ENCODE measurements at places on chromosomes 5 and 9.

DNA sequence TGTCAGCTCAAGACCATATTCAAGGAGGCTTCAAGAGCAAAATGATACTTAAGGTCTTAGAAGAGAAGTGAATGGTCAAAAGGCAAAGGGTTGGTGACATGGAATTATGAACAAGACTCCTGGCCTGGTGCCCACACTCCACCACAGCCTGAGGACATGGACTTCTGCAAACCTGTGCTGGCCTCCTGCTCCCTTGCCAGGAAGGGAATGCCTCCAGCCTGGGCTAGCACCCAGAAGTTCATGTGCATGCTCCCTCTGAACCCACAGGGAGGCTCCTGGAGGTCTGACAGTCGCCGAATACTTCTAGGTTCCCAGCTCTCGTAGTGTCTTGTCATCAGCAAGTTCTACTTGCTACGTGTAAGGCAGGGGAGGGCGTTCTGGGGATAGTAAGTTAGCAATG lies 156.7 kb downstream of the FSTL4 start:
- DNase-seq, result no peak

- DNase-seq, result no peak
Observed at GRCh38 chr9:137205126-137206069, at the start of the genes NDOR1 and TMEM203. Gene NDOR1 (plus strand): TSS chr9:137205700. CDS start chr9:137205778, 78 bp downstream. Gene TMEM203 (minus strand): TSS chr9:137205648. CDS start chr9:137205414, 234 bp downstream.

GRCh38 chr5:3827624-3828023 lies 232.0 kb downstream of the IRX1 start:
- no peak for DNase-seq

DNA sequence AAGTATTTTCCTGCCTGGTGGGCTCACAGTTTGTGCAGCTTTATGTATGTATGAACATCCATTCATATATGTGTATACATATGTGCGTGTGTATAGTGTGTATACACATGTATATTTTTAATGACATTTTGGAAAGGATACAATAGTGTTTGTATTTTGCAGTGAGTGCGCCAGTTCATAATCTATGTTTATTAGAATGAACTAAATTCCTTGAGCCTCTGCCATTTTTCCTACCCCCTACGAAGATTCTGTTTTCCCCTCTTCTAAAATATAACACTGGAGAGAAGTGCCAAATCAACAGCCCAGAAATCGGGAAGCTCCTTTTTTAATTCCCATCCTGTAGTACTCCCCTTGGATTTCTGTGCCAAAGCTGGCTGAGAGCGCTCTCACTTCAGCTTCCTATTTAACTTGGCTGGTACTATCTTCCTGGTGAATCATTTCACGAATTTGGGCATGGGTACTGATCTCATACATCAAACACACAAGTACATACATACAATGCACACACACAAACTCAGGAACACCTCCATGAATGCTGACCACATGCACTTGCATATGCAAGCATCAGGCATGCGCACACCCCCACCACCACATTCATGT lies 578.4 kb upstream of the WWC1 start:
- peak; percentile 67 for DNase-seq

GRCh38 chr5:169183576-169183975 lies 117.4 kb downstream of the SLIT3 start:
- no peak for DNase-seq

GRCh38 chr5:125451622-125452021 lies 705.2 kb upstream of the ZNF608 start:
- DNase-seq, result no peak

GRCh38 chr9:85502815-85503655 lies 238.7 kb downstream of the AGTPBP1 start:
- no peak for DNase-seq

All from LNCaP clone FGC (cell line).